ENCODE measurements at places on chromosomes 6 and 20.

DNA sequence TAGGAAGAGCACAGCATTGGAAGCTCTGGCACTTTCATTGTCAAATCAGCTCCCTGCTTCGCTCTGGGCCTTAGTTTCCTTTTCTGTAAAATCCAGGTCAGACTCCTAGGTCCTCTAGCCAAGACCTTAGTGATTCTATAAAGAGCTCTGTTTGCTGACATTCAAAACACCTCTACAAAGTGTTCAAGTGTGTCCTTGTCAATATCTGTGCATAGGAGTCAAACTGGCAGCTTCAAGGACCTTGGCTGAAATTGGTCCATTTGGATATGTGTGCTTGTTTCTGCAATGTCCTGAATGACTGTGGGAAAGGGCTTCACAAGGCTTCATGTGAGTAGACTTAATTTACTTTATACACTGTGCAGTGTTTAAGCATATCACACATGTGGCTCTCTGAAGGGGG lies 73.9 kb upstream of the ENPP5 start:
- DNase-seq = no peak

GRCh38 chr6:150004101-150004782 lies 21.1 kb downstream of the RAET1L start:
- DNase-seq = peak; percentile 71

DNA sequence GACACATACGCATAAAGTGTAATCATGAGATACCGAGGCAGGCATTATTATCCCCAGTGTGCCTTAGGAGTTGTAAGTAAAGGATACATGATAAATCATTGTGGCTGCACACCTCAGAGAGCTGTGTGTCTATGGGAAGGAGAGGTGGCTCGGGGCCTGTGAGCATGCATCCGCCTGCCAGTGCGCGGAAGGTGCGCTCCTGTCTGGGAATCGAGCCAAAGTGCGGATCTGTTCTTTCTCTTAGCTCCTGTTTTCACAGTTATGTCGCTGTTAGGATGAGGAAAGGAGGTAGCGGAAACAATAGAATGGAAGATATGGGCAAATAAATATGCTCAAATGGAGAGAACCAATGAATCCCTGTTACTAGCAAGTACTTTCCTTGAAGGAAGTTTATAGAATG lies 98.0 kb downstream of the ANKRD6 start:
- no peak for DNase-seq

DNA sequence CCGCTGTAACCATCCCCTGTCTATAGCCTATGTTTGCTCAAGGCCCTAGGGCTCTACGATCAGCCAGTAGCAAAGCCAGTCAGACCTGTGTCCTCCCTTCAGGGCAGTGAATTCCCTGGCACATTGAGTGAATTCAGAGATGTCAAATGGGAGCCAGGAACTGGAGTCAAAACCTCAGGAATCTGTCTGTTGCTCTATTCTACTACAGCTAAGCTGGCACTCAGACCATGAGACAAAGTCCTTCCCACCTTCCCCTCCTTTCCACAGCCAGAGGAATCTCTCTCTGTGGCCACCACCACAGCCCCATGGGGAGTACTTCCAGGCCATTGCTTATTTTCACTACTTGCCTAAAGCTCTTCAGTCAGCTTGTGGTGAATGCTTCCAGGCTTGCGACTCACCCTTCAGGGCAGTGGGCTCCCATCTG lies 82.0 kb downstream of the PKIB start:
- no peak for DNase-seq

GRCh38 chr6:109311471-109311870 lies 70.8 kb downstream of the CD164 start:
- no peak for DNase-seq

DNA sequence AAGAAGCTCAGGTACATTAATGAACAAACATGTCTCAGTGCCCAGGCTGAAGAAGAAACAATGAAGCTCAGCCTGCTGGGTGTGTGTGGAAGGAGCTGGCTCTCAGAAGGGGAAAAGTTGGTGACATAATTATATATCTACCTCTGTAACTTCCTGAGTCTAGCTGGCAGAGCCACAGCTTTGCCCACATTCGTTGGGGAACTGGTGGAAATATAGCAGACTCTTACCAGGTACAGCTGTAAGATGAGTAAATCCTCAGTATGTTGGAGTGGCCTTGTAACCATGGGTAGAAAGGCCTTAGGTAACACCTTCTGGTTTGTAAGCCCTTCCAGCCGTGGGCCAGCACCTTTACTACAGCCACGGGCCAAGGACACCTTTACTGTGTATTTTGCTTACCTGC lies 29.9 kb upstream of the PNRC1 start:
- DNase-seq = no peak

DNA sequence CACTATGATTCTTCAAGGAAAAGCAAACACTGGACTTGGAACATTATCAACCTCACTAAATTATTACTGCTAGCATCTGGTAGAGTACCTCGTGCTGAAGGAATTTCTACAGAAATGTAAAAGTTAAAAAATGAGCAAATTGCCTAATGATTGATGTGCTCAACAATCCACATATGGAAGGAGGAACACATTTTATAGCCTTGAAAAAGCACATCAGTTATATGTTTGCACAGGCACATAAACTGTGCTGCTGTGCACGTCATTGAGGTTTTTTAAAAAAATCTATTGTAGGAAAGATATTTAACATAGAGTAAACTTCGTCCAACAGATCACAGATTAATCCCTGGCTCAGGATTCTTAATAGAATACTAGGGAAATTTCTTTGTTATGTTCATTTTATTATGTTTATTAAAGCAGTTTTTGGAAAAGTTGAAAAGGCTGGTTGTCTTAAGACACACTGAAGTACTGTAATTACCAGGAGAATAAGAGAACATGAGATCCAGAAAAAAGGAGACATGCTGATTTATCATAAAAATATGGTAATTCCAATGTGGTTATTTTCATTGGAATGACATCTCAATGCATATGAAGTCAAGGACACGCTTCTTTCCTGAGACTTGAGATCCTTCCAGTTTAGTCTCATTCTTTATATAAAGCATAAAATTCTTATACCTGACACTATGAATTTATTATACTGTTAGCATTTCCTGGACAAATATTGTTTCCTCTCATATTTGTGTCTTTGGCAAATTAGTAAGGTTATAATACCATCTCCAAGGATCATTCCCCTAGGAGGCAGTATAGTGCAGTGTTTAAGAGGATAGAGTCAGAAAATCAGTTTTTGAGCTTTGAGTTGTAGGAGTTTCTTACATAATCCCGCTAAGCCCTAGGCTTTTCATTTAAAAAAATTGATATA lies 511.1 kb downstream of the TENT5A start:
- DNase-seq = no peak

GRCh38 chr6:163038317-163038716 lies 310.5 kb downstream of the PACRG start:
- no peak for DNase-seq

DNA sequence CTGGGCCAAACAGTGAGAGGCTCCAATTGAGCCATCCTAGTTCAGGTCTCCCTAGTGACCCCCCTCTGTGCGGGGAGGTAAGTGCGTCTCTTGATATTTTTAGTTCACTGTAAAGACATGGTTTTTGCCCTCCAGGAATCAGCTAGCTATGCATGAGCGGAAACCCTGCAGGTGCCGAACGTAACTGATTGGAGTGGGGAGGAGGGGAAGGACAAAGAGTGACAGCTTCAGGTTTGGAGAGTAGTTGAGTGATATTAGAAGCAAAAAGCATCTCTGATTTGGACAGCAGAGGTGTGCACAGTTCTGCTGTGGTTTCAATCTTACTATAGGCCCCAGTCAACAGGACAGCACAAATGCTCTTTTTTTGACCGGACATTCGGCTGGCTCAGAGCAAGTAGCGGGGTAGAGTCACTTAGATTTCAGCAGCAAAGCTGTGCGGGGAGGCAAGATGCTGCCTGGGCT lies 31.8 kb downstream of the TBC1D7 start:
- DNase-seq = no peak

DNA sequence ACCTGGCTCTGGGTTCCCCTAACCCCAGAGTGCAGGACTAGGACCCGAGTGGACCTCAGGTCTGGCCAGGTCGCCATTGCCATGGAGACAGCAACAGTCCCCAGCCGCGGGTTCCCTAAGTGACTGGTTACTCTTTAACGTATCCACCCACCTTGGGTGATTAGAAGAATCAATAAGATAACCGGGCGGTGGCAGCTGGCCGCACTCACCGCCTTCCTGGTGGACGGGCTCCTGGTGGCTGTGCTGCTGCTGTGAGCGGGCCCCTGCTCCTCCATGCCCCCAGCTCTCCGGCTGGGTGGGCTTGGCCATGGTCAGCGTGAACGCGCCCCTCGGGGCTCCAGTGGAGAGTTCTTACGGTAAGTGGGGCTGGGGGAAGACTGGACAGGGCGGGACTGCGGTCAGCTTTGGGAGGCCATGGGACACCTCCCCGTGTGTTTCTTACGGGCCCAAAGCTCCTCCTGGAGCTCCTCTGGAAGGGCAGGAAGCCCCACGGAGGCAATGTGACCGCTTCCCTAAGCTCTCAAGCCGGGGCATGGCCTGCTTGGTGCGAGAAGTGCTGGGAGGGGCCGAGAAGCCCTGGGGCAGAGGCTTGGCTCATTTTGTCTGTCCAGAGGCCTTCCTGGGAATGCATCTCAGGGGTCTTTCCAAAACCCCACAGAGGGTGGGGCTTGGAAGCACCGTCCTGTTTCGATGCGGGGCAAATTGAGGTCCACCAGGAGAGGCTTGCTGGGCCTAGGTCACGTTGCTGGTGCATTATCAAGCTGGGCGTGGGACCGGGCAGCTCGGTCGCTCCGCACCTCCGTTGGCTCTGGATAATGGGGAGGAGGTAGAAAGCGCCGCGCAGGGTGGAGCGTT lies at the start of gene HNF4A:
TSS of gene HNF4A (plus strand) at position 202 of the 855 bp plus-strand sequence. CDS start at position 308, 106 bp downstream.
- DNase-seq = no peak

- DNase-seq = no peak
Observed at GRCh38 chr20:63313349-63314014, 20.5 kb downstream of the COL20A1 start.

DNA sequence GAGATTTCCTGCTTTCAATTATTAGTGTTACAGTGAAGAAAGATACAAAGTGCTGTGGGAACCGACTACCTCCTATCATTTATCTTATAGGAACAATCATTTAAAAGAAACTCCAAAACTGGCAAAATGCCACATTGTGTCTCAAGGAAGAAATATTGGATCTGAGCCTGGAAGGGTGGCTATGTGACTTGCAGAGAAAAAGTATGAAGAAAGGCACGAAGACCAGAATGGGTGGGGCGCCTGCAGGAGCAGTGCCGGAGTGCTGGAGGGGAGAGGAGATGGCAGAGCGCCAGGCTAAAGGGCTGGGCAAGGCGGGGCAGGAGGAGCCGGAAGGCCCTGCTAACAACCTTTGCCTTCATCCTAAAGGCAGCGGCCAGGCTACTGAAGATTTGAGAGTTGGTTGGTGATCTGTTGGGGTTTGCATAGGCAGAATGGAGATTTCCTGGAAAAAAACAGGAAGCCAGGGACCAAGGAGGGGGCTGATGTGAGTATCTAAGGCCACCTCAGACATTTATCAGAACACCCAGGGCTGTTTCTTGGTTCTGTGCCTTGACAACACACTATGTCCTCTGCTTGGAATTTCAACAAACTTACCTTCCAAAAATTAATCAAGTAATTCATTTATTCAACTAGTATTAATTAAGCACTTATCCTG lies 125.6 kb downstream of the MAFB start:
- DNase-seq = no peak

GRCh38 chr20:53594068-53595017 lies 704 bp upstream of the ZNF217 start:
- peak; percentile 96 for DNase-seq

DNA sequence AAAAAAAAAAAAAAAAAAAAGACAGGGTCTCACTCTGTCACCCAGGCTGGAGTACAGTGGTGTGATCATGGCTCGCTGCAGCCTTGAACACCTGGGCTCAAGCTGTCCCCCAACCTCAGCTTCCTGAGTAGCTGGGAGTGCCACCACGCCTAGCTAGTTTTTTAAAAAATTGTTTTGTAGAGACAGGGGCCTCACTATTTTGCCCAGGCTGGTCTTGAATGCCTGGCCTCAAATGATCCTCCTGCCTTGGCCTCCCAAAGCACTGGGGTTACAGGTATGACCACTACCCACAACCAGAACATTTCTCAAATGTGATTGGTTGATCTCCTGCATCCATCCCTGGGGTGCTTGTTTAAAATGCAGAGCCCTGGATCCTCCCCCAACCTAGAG lies 5.6 kb upstream of the RBCK1 start:
- no peak for DNase-seq

DNA sequence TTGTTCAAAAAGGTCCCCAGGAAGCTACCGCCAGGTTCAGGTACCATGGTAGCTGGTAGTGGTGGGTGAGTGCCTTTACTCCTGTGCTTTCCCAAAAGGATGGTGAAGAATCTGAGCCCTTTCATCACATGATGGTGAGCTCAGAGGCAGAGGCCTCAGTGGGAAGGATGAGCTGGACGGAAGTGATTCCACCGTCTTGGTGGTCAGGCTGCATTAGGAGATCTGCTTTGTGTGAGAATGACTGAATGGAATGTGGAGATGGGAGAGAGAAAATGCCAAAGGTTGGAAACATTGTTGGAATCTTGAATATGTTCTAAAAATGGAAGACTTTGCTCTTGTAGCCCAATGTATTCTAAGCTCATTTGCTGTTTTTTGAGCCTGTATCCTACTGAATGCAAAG lies 108.1 kb upstream of the SCP2D1 start:
- DNase-seq = no peak

- DNase-seq = peak; percentile 12
Observed at GRCh38 chr6:13635948-13636658, 21.0 kb downstream of the NOL7 start.

DNA sequence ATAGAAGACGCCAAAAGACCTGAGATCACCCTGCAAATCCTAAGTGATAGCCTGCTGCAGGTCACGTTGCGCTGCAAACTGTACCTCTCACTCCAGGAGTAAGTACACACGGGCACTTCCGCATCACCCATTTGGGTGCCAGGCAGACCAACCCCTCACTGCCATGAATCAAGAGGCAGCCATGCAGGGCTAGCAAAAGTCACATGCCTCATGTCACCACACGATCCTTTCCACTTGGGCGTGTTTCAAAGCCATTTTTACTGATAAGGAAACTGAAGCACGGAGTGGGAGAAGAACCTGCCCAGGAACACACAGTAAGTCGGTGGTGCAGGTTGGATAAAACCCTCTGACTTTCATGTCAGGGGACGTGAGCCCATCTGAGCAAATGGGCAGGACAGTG lies 37.0 kb downstream of the BPIFB1 start:
- no peak for DNase-seq

- DNase-seq = no peak
Observed at GRCh38 chr6:44272999-44273566, 2.8 kb downstream of the TMEM151B start.

GRCh38 chr6:14130435-14131075 lies 13.0 kb downstream of the CD83 start:
- DNase-seq = no peak

All from CD4-positive, alpha-beta T cell treated with Interleukin-2 at 100 ng/mL for 4 hours (primary cell).